Left colon (tissue), 2 donors: ENCODE measurements at places on chromosomes 3 and 15.
A peak's percentile ranks its signal among the peaks of the same experiment; 100 is the strongest.

GRCh38 chr15:39022532-39023305 lies 458.1 kb upstream of the RASGRP1 start:
- no peak for DNase-seq

DNA sequence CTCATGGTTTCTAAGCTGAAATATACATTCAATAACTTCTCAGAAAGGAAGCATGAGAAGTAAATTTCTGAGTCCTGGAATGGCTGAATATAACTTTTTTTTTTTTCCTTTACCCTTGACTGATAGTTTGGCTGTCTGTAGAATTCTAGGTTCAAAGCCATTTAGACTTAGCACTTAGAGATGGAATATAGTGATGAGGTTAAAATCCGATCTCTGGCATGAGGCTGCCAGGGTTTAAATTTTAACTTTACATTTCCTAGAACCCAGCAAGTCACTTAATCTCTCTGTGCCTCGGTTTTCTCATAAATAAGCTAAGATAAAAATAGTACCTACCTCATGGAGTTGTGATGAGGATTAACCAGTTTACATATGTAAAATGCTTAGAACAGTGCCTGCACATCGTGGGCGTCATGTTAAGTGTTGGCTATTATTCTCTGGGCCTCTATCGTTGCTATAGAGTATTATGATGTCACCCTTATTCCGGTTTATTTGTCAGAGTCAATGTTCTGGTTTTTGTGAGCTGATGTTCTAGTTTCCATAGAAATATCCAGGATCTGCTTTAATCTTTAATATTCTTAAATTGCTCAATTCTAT lies 199.8 kb upstream of the TLE3 start:
- no peak for DNase-seq

GRCh38 chr3:46628901-46629369 lies 16.6 kb downstream of the FAM240A start:
- peak; percentile 35 for DNase-seq

- DNase-seq, result no peak
Measured at GRCh38 chr3:143480344-143480743, 360.8 kb downstream of the CHST2 start.

GRCh38 chr3:44018926-44019325 lies 222.8 kb upstream of the TOPAZ1 start:
- DNase-seq, result no peak

DNA sequence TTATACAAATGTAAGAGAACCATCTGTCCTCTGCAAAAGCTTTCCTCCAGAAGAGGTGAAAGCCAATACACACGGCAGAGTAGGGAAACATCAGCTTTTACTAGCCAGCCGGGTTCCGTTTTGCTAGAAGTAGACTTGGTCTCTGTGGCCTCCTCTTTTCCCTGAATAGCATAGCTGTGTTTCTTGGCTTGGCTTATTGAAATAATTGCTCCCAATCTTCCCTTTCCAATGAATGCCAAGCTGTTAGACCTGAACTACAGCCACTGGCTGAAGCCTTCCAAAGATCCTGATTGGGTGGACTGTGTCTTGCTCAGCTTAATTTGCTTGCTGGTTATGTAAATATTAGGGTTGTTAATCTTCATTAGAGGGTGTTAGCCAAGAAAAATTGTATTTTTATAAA lies 157.8 kb upstream of the ROPN1 start:
- no peak for DNase-seq

DNA sequence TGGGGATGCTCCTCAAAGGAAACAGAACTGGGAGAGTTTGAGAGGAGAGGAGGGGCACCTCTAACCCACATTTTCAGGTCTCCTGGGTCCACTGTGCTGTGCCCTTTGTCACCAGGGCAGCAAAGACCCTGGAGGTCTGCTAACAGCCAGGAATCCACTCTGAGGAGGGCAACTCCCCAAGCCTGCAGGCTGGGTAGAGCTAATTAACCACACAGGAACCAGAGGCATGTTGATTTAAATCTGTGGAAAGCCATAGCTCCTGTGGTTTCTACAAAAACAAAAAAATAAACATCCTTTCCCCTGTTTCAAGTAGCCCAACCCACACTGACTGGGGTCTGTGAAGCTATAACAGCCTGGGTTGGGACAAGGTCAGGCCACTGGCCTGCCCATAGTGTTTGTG lies 2.2 kb upstream of the BSN start:
- DNase-seq, result no peak

GRCh38 chr15:39468331-39468730 lies 112.5 kb upstream of the THBS1 start:
- no peak for DNase-seq

DNA sequence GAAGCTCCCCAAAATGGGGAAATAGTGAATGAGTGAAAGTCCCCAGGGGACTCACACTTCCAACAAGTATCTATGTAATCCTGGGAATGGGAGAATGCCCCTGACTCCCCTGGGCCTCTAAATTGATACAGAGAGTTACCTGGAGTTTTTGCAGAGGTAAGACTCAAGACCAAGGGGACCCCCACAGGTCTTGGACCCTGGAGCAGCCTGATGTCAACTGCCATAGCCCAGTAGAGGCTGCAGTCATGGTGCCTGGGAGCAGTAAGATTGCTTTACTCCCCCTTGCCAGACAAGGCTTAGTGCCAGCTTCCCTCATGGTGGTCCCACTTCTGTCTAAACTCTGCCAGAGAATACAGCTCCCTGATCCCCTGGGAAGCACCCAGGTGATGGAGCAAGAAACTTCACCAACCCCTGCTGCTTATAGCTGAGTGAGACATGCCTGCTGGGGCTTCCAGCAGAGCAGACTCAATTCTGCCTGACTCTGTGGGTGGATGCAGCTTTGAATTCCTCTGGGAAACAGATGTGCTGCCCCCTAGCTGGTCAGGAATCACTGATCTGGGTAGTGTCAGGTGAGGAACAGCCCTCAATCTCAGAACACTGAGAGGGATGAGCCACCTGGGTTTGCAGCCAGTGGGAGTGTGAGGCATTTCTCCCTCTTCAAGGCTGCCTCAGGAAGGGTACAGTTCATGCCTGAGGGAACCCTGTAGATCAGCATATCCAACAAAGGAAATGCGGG lies 485.9 kb downstream of the NSUN3 start:
- DNase-seq, result no peak

DNA sequence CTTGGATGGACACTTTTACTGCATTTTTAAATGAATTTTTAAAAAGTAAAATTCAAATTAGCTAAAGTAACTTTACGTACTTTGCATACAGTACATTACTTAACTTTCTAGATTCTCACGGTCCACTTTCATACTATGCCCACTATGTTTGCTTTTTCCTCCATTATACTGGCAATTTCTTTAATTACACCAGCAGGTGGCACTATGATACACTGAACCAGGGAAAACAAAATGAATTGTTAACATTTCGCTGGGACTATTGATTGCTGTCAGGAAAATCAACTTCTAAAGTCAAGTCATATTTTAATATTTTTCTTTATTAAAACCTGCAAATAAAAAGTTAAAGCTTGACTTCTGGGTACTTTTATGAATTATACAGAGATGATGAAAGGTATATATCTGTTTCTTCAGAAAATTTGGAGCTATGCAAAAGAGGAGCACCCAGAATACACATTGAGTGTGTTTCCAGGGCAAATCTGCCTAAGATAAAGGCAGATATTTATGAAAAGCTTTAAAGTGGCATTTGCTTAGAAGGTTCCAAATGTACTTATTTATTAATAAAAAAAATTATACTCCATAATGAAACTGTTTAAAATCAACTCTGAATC lies 21.8 kb upstream of the POU1F1 start:
- no peak for DNase-seq

DNA sequence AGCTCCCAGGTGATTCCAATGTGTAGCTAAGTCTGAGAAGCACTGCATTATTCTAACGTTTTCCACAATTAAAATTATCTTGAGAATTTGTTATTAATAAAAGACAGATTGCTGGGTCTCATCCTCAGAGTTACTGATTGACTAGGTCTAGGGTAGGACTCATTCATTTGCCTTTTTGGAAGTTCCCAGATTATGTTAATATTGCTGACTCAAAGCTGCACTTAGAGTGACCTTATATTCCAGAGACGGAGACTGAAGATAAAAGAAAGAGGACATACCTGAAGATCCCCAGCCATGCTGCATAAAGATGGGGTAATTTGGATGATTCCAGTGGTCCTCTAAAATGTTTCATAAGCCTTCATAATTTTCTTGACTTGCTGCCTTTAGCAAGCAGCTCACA lies 81.8 kb downstream of the PLSCR2 start:
- DNase-seq, result no peak
